ENCODE measurements at places on chromosomes 5 and 9. TPM values are rescaled to one million over a fixed set of nuclear protein-coding genes. Genes with fewer than 3 reads are reported as not detected.

SCGB3A2 gene
- polyA plus RNA-seq = not detected

MTAP gene
- polyA plus RNA-seq = 16.6 TPM

GRCh38 chr5:122471031-122471751, 159.2 kb downstream of the SNCAIP start:
- no peak overlapping the region for H3K27ac ChIP-seq
- H3K36me3 ChIP-seq = no peaks in the 10 kb centered on the region
- DNase-seq = no peak
- no peaks in the 10 kb centered on the region for H3K27me3 ChIP-seq
- H3K4me1 ChIP-seq = no peaks in the 10 kb centered on the region
- no peak overlapping the region for H3K4me3 ChIP-seq

- no peaks in the 10 kb centered on the region for H3K27me3 ChIP-seq
- DNase-seq = no peak
- H3K27ac ChIP-seq = no peak overlapping the region
- H3K4me1 ChIP-seq = no peaks in the 10 kb centered on the region
- H3K36me3 ChIP-seq = no peaks in the 10 kb centered on the region
Measured at GRCh38 chr9:112516769-112517168, 30.1 kb downstream of the KIAA1958 start.

DNA sequence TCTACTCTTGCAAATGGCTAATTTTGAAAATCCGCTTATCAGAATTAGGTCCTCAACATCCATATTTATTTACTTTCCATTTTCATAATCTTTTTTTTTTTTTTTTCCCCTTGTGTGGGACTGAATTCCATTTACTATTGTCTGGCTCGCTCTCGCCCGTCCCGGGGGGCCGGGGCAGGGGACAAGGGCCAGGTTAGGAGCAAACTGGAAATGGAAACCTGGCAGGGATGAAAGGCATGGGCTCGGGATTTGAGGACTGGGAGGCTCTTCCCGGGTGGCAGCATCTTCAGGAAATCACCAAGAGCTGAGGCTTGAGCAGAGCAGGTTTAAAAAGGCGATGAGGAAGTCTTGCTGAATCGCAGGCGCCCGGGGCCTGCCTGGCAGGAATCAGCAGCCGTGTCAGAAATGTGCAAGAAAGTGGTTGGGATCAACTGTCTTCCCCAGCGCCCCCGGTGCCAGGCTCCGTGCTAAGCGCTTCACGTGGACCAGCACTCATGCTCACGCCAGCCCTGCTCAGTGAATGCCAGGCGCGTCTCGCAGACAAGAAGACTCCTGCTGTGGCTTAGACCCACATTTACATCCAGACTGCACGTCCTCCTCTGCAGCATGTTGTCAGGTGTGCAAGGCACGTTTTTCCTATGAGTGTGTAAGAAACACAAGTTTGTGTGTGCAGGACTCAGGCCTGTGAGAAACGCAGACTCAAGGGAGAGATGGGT, 66.3 kb upstream of the UNC5A start:
- DNase-seq = no peak
- H3K36me3 ChIP-seq = no peaks in the 10 kb centered on the region
- H3K27me3 ChIP-seq = peaks cover 21% of the 10 kb centered on the region
- H3K27ac ChIP-seq = no peak overlapping the region
- peaks cover 25% of the 10 kb centered on the region for H3K4me1 ChIP-seq

DNA sequence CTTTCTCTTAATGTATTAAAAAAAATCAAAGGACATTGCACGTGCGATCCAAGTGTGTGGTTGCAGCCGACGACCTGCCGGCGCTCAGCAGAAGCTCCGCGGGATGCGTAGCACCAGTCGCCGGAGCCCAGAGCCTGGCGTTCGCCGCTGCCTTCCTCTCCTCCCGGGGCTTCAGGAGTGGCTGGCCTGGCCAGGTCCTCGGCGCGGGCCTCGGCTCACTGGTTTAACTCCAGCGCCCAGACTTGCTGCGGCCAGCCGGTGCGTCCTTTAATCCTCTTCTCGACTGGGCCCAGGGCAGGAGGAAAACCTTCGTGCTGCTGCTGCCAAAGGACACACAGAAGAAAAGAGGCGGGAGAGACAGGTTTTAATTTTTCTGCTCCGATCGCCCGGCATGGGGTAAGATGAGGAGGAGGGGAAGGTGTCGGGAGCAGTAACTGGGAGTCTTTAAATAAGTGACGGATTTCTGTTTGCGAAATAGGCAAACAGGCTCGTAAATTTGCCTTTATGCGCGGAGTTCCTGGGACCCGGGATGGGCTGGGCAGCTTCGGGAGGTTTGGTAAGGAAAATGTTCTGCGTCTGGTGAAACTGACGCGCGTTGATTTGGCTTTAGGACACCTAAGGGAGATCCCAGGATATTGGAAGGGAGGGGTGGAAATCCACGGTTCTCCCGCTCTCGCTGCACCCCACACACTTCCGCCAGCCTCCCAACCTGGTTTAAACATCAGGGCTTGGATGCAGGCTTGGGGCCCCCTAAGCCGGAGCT, 2.3 kb downstream of the HAND1 start:
- DNase-seq = no peak
- H3K4me3 ChIP-seq = no peak overlapping the region
- no peak overlapping the region for H3K27ac ChIP-seq
- H3K4me1 ChIP-seq = peaks cover 66% of the 10 kb centered on the region
- H3K36me3 ChIP-seq = no peaks in the 10 kb centered on the region

GRCh38 chr5:1186351-1187233, 14.8 kb upstream of the SLC6A19 start:
- no peak overlapping the region for H3K4me3 ChIP-seq
- no peak for DNase-seq
- no peaks in the 10 kb centered on the region for H3K36me3 ChIP-seq
- peaks cover 4% of the 10 kb centered on the region for H3K27me3 ChIP-seq
- H3K27ac ChIP-seq = no peak overlapping the region

GRCh38 chr9:37801959-37802711, 1.5 kb downstream of the DCAF10 start:
- no peak for DNase-seq
- H3K4me1 ChIP-seq = peaks cover 20% of the 10 kb centered on the region
- no peaks in the 10 kb centered on the region for H3K36me3 ChIP-seq
- peak overlapping the region; percentile 76 for H3K4me3 ChIP-seq
- H3K27ac ChIP-seq = no peak overlapping the region

All from CD4-positive, CD25-positive, alpha-beta regulatory T cell (primary cell).